ENCODE measurements at places on chromosomes 3 and 15. TPM values are rescaled to one million over a fixed set of nuclear protein-coding genes. Genes with fewer than 3 reads are reported as not detected.

- peak; percentile 71 for DNase-seq
These were observed 50.8 kb downstream of the LYSMD4 start for GRCh38 chr15:99682455-99682854.

GRCh38 chr3:151305060-151305774, 11.4 kb downstream of the GPR87 start:
- peak; percentile 85 for DNase-seq

DNA sequence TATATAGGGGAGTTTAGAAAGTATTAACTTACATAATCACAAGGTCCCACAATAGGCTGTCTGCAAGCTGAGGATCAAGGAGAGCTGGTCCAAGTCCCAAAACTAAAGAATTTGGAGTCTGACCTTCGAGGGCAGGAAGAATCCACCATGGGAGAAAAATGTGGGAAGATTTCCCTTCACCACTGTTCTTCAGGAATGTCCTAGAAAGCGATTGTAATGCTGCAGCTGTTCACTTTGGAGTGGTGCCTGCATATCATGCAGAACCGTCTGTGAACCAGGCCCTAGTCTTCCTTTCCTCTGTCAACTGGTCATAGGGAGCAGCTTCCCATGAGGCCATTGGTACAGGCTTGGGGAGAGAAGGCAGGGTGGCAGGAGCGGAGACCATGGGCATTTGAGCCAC, 497.9 kb upstream of the ARPP21 start:
- DNase-seq: peak; percentile 88

- peak; percentile 93 for DNase-seq
These were observed 110.3 kb downstream of the MYLK start for GRCh38 chr3:123773681-123774431.

DNA sequence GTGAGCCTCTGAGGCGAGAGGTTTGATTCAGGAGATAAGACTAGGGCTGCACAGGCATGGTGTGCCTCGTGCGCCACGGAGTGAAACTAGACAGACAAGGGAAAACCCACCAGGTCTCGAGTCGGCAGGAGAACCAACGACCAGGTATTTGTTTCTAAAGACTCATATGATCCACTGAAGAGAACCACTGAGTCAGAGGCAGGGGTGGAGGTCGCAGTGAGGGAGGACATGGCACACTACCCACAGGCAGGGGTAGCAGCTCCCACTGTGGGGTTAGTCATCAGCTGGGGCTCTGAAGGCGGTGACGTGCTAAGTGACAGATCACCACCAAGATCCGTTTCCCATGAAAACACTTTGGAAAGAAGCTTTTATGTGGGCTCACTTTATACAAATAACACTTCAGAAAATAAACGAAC, 45.7 kb downstream of the CHSY1 start:
- DNase-seq: no peak

- DNase-seq: no peak
These were observed 42.3 kb downstream of the RAB8B start for GRCh38 chr15:63231706-63232105.

GRCh38 chr3:106850437-106850836, 526.8 kb upstream of the CCDC54 start:
- peak; percentile 77 for DNase-seq

DNA sequence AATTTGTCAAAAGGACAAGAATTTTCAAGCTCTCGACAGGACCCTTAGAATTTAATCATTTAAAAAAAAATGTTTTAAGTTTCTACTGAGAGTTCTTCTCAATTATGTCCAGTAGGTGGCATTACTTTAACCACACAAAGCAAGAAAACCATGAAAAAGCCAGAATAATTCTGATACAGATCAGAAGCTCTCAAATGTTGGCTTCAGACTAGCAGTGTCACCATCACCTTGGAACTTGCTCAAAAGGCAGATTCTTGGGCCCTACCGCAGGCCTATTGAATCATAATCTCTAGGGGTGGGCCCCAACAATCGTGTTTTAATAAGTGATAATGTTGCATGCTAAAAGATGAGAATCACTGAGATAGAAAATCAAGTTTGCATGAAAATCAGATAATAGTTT, 99.5 kb upstream of the KCNMB2 start:
- DNase-seq: peak; percentile 46

GRCh38 chr15:92619145-92620101, 36.2 kb downstream of the FAM174B start:
- DNase-seq: peak; percentile 74

DNA sequence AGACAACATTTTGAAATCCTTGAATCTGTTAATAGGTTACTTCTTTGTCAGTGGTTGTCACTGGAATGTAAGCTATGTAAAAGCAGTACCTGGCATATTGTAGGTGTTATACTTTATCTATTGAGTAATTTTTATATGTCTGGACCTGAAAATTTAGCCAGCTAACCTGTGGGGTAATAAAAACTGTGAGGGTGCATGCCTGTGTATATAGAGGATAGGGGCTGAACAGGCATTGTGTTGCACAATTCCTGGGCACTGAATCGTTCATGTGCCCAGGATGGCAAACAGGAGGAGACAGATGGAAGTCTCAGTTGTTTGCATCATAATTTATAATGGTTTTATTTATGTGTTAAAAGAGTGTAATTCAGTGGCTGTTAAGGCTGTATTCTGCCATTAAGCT, 67.1 kb downstream of the ARMC8 start:
- no peak for DNase-seq

DNA sequence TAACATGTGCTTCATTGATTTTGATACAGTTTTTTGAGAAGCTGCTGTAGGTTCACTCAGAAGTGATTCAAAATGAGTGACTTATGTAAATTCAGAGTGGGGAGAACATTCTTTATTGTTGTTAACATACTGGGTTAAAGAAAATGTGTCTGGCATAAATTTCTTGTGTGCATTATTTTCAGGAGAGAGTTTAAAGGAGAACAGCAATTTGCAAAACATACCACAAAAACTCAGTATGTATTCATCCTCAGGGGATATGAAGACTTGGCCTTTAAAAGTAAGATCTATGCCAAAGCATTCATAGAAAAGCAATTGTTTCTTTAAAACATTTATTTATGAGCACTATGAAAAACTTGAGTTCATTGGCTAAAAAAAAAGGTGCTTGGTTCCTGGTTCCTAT, 1089.8 kb downstream of the ROBO2 start:
- DNase-seq: no peak

GRCh38 chr3:132037581-132037980, 2.8 kb upstream of the CPNE4 start:
- no peak for DNase-seq

DNA sequence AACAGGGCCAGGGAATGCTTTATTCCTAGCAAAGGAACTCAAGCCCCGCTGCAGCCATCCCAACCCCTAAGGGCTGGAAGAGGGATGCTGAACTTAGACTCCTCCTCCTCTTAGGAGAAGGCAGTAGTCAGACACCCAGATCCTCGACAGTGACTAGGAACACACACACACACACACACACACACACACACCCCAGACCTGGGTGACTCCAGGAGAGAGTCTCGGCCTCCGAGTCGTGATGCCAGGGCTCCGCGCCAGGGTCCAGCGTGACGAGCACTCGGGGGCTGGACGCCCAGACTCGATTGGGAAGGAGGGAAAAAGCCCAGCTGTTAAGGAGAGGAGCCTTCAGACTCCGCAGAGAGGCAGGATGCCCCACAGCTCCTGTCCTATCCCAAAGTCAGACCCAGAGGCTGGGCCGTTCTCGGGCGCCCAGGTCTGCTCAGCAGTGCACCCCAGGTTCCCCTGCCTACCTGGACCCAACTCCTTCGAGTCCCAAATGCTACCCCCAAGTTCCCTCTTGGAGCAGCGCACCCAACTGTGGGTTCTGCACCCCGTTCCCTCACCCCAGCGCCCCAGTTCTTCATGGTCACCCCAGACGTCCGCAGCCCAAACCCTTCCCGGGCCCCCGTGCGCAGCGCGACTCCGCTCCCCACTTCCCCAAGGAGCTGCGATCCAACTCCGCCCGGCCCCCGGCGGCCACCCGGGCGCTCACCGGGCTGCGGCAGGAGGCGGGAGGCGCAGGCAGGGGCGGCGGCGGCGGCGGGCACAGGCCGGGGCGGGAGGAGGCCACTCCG, 421 bp downstream of the BMF start:
- DNase-seq: peak; percentile 68

GRCh38 chr3:23258110-23258509, 55.0 kb downstream of the UBE2E2 start:
- DNase-seq: peak; percentile 24

- no peak for DNase-seq
These were observed 43.0 kb downstream of the BCL2L10 start for GRCh38 chr15:52069559-52069958.

DNA sequence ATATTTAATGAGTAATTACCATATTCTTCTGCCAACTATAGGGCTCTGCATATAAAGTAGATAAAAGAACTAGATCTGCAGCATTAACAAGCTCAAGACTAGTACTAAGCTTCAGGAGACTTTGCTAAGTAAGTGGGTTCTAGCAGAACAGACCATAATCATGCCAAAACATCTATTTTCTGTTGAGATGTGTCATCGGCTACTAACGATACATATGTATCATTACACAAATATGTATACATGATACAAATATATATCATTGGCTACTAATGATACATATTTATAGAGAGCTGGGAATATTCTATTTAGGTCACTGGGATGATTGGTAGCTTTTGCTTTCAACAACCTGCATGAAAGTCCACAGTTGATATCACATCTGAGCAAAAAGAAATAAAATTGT, 185.8 kb upstream of the DCBLD2 start:
- DNase-seq: no peak

- no peak for DNase-seq
These were observed 177.5 kb downstream of the OXSM start for GRCh38 chr3:25967385-25967784.

DNA sequence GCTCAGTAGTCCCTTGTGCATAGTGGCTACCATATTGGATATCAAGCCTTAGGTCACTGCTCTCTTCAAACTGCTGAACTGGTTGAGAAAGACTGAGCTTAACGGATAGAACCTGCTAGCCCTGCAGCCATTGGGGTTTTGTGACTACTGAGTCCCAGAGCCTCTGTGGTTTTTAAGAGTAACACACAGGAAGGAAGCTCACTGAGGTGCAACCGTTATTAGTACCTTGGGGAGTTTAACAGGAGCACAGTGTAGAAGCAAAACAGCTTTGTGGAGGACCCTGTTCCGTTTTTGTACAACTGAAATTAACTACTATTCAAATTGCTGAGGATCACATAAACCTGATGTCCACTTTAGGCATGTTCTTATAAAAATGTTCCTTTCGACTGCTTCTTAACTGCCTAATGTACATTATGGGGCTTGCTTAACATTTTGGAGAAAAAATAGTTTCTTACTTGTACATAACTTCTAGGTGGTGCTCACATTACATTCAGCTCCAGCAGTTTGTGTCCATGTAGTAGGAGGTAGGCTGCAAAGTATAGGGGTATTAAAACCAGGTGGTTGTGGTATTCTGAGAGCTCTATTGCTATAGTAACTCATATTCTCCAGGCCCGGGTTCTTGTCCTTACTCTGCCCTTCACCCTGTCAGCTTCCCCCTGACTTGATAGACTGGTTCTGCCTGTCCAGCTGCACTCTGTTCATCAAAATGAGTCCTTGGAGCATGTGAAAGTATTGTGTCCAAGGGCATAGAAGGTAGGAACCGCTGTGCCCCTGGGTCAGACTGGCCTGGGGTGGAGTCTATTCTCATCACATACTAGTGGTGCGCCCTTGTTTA, 17.3 kb downstream of the PXK start:
- DNase-seq: no peak

DNA sequence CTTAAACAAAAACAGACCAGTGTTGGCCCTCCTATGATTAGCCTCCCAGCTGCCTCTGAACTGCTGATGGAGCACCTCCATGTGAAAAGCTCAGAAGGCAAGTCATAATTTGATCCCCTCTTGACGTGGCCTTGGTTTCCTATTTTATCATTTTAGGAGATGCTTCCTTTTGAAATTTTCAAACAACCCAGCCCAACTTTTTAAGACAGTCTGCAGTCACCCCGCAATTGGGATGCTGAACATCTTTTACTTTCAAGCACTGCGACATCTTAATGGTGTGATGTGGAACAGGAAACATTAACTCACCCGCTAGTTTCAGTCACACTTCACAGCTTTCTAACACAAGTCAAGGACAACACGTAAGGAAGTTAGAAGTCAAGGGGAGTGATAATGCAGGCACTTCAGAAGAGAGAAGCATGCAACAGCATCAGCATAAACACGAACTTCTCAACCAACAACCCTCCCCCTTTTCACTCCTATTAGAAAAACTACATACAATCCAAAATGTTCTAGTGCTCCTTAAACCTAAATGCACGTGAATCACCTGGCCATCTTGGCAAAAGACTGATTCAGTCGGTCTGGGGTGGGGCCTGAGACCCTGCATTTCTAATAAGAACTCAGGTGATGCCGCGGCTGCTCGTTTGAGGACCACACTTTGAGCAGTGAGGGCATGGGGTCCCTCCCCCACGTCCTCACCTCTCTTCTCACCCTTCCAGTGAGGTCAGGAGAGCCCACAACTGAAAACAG, 161.5 kb downstream of the FOXP1 start:
- no peak for DNase-seq

- peak; percentile 35 for DNase-seq
These were observed 130.6 kb downstream of the STAG1 start for GRCh38 chr3:136621628-136622027.

DNA sequence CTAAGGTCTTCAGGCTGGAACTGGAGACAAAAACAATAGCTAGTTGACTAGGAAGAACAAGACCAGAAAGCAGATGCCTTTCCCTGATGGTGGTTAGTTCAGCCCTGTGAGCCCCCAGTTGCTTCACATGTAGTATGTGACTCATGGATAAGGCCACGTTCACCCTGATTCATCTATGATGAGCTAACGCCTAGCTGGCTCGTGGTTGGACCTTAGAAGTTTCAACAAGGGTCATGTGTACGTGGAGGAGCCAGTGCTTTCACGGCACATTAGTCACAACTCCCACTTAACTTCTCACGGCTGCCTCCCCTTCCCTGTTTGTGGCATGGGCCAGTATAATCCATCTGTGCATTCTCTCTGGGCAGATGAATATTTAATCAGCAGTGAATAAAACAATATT, 20.6 kb downstream of the COL8A1 start:
- DNase-seq: peak; percentile 99

GRCh38 chr15:84654689-84655453, 788 bp upstream of the WDR73 start:
- DNase-seq: peak; percentile 85

Gene MAP1A
- total RNA-seq: 61.2 TPM

Gene HCLS1
- not detected for total RNA-seq

Gene TOMM70
- 62.4 TPM for total RNA-seq

Gene CADPS
- 0.11 TPM for total RNA-seq

Gene RARRES1
- 0.34 TPM for total RNA-seq

Gene EPHA3
- total RNA-seq: 0.13 TPM

Gene SLC15A2
- total RNA-seq: 0.06 TPM

Gene ZPLD1
- total RNA-seq: 1.1 TPM

Gene PRSS50
- not detected for total RNA-seq

Gene HYAL1
- 0.23 TPM for total RNA-seq

Gene C2CD4A
- total RNA-seq: not detected

Data from LHCN-M2 (cell line).